ENCODE measurements at places on chromosomes 16 and 17.

DNA sequence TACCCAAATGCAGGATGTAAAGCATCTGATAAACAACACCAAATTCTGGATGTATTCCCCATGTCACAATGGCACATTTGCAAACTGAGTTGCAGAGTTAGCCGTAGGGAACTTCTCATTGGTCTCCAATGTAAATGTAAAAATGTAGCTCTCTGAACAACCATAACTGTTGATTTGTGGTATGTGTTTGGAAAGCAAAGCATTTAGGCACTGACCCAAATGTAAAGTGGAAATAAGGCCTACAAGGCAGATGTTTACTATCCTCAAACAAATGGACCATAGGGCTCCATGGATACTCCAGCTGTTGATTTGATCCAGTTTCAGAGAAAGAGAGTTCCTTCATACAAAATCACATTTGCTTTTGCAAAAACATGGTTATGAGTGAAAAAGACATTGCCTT, 223.0 kb upstream of the ELAC2 start:
- DNase-seq = no peak
- H3K36me3 ChIP-seq = no peaks in the 10 kb centered on the region
- no peak overlapping the region for H3K4me3 ChIP-seq

DNA sequence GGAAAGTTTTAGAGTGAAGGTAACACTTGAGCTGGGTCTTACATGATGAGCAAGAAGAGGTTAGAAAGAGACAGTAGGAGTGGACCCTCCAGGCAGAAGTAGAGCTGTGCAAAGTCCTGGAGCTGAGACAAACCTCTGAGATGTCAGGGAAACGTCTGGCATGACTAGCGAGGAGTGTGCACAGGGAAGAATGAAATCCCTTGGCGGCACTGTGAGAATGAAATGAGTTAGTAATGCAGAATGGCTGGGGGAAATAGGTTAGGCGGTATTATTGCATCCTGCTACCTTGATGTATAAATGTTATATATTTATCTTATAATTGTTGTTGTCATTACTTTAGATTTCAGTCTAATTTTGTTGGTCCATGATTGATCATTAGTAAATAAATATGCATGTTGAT, 457.9 kb upstream of the CCL2 start:
- peaks cover 2% of the 10 kb centered on the region for H3K27me3 ChIP-seq
- no peak overlapping the region for H3K4me3 ChIP-seq
- H3K36me3 ChIP-seq = no peaks in the 10 kb centered on the region
- no peaks in the 10 kb centered on the region for H3K4me1 ChIP-seq
- H3K27ac ChIP-seq = no peak overlapping the region
- no peak for DNase-seq

GRCh38 chr16:73027685-73028111, 20.2 kb downstream of the ZFHX3 start:
- H3K36me3 ChIP-seq = 0 out of 2 replicates have a peak, but pooled peaks cover 4% of the 10 kb centered on the region
- no peak overlapping the region for H3K4me3 ChIP-seq
- H3K27me3 ChIP-seq = peaks cover 2% of the 10 kb centered on the region

- H3K4me1 ChIP-seq = peaks cover 59% of the 10 kb centered on the region
- H3K27ac ChIP-seq = peak overlapping the region; percentile 55
- DNase-seq = no peak
- H3K4me3 ChIP-seq = peak overlapping the region; percentile 38
- no peaks in the 10 kb centered on the region for H3K36me3 ChIP-seq
- no peaks in the 10 kb centered on the region for H3K27me3 ChIP-seq
Measured at GRCh38 chr16:25052151-25052511, 37.0 kb upstream of the ARHGAP17 start.

GRCh38 chr17:75693500-75694481, 26.7 kb downstream of the SAP30BP start:
- H3K4me3 ChIP-seq = peak overlapping the region; percentile 84
- H3K27ac ChIP-seq = peak overlapping the region; percentile 98
- peak; percentile 99 for DNase-seq
- peaks cover 85% of the 10 kb centered on the region for H3K4me1 ChIP-seq

Data from HFFc6 (cell line).